ENCODE measurements at places on chromosomes 5 and 9. TPM values are rescaled to one million over a fixed set of nuclear protein-coding genes. Genes with fewer than 3 reads are reported as not detected.

CD74 gene
- 121 TPM for polyA plus RNA-seq

KYAT1 gene
- polyA plus RNA-seq: 8.0 TPM

MCC gene
- polyA plus RNA-seq: 17.2 TPM

NIPAL4 gene
- 0.10 TPM for polyA plus RNA-seq

IRGM gene
- 0.94 TPM for polyA plus RNA-seq

ARSI gene
- polyA plus RNA-seq: 18.2 TPM

ZNF354B gene
- 29.1 TPM for polyA plus RNA-seq
